NCI-H2081 treated with DMSO at 0.1 percent for 48 hours (cell line): ENCODE measurements at places on chromosomes 7 and 10.

DNA sequence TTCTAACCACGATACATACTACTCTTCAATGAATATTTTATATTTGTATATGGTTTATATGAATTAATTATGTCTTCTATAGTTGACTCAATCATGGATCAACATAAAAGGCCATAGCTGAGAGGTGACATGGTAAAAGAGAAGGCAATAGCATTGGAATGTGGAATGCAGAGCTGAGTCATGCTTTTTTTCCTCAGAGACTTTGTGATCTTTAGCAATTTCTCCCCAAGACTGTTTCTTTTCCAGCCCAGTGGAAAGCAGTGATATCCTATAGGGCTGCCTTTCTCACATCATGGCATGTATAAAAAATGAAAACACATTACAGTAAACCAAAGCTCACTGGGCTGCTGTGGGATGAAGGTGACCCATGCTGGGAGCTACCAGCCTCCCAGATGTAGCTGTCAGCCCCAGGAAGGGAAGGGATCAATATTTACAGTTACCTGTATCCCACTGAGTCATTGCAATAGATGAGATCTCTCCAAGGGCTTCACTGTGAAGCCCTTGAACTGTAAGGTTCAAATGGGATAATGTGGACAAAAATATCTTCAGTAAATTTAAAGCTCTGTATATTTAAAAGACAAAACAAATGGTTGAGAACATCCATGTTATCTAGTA, 30.2 kb downstream of the SLC39A12 start:
- no peak for DNase-seq

- DNase-seq: no peak
Measured at GRCh38 chr10:24255881-24256311, 47.0 kb downstream of the KIAA1217 start.

- DNase-seq: no peak
Measured at GRCh38 chr7:132216847-132217525, 359.3 kb downstream of the PLXNA4 start.

GRCh38 chr10:24652381-24652957, 71.2 kb downstream of the ARHGAP21 start:
- DNase-seq: no peak

- no peak for DNase-seq
Measured at GRCh38 chr10:50622706-50623662, 772 bp downstream of the SGMS1 start.

GRCh38 chr7:82549616-82550285, 106.2 kb upstream of the CACNA2D1 start:
- no peak for DNase-seq

DNA sequence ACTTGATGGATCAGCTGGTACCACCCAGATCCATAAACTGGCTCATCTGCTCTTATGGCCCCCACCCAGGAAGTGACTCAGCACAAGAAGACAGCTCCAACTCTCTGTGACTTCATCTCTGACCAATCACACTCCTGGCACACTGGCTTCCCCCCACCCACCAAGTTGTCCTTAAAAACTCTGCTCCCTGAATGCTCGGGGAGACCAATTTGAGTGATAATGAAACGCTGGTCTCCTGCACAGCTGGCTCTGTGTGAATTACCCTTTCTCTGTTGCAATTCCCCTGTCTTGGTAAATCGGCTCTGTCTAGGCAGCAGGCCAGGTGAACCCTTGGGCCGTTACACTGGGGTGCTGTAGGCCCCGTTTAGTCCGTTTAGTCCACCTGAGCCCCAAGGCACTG, 23.4 kb upstream of the BNIP3 start:
- DNase-seq: no peak

DNA sequence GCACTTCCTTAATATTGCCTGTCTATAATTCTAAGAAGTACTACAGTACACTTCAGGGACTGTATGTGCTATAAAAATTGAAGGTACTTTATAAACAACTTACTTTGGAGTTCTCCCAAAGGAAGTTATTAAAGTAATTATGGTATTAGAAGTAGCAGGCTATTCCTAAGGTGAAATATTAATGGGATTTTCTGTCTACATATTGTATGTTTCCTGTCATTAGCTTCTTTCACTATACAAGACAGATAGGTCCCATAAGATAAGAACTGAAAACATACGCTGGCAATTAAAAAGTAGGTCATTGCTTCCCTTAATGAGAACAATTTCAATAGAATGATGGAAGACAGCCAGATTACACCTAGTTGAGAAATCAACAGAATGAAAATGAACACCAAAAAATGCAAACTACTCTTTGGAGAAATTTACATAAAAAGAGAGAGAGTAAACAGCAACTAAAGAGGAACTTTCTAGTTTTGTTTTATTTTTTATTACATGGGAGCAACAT, 147.0 kb downstream of the HBP1 start:
- DNase-seq: no peak

- no peak for DNase-seq
Measured at GRCh38 chr7:77415476-77415822, 700 bp downstream of the GSAP start.

DNA sequence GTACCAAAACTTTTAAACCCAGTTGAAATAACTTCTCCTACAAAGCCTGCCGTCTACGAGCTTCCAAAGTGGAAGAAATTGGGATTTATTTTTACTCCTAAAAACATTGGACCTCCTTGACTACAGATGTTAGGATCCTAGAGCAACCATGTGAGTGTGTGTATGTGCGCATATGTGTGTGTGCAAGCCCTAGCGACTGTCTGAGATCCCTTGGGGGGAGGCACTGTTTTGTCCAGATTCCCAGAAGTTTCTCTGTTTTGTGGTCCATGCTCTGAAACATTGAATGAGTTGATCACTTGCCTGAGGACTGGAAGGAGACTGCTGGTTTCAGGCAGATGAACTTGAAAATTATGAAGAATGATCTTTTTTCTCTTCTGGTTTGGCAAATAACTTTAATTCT, 312.3 kb upstream of the ZNF32 start:
- DNase-seq: no peak

DNA sequence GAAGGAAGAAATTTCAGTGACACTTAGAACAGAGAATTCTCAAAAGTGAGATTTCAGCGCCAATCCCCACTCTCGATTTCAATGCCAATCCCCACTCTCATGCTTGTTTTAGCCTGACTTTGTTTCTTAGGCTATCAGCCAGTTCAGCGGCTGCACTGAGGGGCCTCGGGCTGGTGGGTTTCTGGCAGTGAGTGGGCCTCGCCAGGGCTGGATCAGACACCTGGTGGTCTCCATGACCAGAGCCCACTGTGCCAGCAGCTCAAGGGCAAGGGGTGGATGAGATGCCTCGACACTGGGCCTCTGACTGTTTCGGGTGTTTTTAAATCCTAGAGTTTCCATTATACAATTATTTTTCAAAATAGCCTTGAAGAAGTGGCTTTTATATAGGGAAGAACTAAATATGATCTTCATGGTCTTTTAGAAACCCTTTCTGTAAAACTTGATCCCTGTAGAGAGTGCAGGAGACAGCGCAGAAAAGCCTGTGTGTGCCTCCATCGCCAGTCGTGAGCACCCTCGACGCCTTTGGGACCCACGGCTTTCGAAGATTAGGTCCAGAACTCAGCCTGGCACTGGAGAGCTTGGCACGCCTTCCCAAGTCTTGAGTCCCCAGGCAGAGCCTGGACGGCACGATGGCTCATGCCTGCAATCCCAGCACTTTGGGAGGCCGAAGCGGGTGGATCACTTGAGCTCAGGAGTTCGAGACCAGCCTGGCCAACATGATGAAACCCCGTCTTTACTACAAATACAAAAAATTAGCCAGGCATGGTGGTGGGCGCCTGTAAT, 76.2 kb downstream of the INPP5A start:
- no peak for DNase-seq

DNA sequence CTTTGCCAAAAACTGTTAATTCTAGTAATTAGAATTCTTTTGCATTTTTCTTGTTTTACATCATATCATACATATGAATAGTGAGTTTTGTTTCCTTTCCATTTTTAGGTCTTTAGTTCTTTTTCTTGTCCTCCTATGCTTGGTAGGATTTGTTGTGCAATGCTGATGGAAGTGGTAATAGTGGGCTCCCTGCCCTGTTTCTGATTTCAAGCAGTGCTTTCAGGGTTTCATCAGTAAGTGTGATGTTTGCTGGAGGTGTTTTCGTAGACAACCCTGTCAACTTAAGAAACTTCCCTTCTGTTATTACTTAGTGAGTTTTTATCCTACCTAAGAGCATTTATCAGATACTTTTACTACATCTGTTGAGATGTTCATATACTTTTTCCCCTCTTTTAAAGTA, 50.5 kb downstream of the CSGALNACT2 start:
- no peak for DNase-seq

GRCh38 chr10:114751856-114752255, 69.7 kb upstream of the FHIP2A start:
- no peak for DNase-seq

DNA sequence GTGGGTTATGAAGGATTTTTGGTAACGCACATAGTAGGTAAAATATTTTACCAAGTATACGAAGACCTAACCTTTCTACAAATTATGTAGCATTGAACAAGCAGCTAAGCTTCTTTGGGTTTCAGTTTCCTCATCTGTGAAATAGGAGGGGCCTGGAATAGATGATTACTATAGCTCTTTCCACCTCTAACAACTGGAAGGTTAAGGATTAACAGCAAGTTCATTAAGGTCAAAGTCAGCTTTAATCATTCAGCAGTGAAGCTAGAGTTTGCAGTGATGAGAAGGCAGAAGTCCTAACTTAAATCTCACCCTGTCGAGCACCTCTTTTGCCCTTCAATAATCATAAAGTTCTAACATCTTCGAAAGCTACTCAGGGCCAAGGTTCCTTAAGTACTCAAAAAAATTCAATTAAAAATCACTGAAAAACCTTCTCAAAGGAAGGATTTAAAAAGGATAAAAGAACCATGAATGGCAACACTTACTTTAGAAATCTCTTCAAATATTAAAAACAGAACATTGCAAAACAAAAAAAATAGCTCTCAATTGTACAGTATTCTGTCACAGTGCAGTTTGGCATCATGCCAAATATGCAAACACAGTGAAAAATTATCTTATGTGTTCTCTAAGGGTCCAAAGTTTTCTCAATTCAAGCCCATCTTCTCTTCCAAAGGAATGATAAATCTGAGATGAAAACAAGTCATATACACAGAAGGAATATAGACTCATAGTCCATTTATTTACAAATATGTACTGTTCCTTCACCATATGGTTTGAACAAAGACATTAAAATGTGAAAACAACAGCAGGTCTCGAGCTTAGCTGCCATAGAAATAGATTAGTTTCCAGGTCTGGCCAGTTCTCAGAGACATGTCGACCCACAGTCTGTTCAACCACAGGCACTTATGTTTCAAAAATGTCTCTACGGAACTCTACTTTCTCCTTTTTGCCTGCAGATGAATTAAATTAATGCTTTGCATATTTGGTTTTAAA, 152.0 kb upstream of the SLC13A1 start:
- no peak for DNase-seq

GRCh38 chr7:101947899-101948298, 130.5 kb downstream of the CUX1 start:
- DNase-seq: peak; percentile 80

DNA sequence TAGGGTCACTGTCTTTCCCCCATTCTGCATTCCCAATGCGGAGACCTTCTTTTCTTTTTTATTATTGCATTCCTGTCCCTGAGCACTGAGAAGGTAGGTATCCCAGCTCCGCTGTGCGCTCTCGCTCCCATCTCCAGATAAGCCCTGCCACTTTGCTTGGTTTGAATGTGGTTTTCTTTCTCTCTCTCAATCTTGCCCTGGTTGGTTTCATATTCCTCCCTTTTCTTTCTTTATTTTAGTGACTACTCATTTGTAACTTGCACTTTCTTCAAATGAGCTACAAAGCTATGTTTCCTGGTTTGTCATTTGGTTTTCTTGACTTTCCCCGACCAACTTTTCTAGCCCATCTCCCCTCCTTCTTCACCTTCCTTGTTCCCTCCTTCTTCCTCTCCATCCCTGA, 29.0 kb upstream of the HSPB1 start:
- no peak for DNase-seq

DNA sequence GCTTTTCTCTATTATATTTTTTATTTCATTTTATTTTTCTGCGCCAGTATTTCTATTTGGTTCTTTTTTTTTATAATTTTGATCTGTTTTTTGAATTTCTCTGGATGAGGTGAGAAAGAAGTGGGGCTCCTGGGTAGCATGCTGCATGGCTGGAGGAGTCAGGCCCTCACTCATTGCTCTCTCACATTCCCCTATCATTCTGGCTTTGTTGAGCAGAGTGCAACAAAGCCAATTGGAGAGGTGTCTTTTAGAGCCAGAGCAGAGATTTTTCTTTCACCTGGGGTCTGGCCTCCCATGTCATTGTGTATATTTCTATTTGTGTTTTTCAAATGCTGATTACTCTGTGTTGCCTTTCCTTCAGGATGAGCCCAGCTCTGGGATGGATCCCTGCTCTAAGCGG, 330.0 kb upstream of the CDC14C start:
- DNase-seq: no peak

- peak; percentile 81 for DNase-seq
Measured at GRCh38 chr7:116809636-116810266, 52.6 kb upstream of the CAPZA2 start.

- no peak for DNase-seq
Measured at GRCh38 chr10:51445588-51445987, 253.8 kb downstream of the CSTF2T start.

DNA sequence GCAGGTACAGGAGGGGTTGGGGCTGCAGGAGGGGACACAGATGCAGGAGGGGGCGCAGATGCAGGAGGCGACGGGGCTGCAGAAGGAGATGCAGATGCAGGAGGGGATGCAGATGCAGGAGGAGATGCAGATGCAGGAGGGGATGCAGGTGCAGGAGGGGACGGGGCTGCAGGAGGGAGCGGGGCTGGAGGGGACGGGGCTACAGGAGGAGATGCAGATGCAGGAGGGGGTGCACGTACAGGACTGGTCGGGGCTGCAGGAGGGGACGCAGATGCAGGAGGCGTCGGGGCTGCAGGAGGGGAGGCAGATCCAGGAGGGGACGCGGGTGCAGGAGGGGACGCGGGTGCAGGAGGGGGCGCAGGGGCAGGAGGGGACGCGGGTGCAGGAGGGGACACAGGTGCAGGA, 66.5 kb downstream of the VWA2 start:
- no peak for DNase-seq

DNA sequence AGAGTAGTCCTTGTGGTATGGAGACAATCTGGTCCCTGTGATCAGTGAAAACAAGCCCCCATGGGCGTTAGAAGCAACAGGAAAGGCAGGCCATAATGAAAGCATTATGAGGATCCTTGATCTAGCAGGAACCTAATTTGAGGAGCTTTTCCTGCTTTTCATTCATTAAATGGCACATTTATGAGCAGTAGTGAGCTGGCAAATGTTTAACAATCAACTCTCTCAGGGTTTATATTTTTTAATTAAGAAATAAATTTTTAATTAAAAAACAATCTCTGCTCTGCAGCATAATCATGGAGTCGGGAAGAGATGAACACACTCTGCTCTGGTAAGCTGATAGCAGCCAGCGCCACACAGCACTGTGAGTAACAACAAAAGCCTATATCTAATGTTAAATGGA, 11.3 kb upstream of the NEBL start:
- DNase-seq: no peak
